ENCODE measurements at places on chromosomes 12 and 14. TPM values are rescaled to one million over a fixed set of nuclear protein-coding genes. Genes with fewer than 3 reads are reported as not detected.

DNA sequence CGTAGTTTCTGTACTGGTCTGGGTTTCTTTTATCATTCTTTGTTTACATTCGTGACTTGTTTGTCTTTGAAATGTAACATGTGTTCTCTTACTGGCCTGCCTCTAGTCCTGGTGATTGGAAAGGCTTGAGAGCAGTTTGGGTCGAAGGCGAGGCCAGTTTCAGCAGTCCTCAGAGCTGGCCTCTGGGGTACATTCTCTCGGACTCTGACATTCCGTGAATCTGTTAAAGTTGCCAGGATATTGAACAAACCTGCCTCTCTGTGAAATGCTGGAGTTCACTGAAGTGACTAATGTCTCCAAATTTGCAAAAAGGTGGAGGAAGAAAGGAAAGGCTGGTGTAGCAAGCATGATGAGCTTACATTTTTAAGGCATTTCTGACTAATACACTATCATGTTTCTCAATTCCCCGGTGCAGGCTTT is 1.5 kb downstream of the PLEKHA5 start:
- peak overlapping the region; percentile 98 for H3K4me3 ChIP-seq
- peak overlapping the region; percentile 82 for H3K27ac ChIP-seq
- DNase-seq = peak; percentile 6
- H3K36me3 ChIP-seq = peaks cover 15% of the 10 kb centered on the region

GRCh38 chr12:94297876-94298505 is 149.6 kb downstream of the PLXNC1 start:
- peaks cover 6% of the 10 kb centered on the region for H3K27me3 ChIP-seq
- H3K4me3 ChIP-seq = no peak overlapping the region
- H3K36me3 ChIP-seq = peaks cover 12% of the 10 kb centered on the region
- DNase-seq = no peak
- H3K4me1 ChIP-seq = peaks cover 40% of the 10 kb centered on the region
- no peak overlapping the region for H3K27ac ChIP-seq

DNA sequence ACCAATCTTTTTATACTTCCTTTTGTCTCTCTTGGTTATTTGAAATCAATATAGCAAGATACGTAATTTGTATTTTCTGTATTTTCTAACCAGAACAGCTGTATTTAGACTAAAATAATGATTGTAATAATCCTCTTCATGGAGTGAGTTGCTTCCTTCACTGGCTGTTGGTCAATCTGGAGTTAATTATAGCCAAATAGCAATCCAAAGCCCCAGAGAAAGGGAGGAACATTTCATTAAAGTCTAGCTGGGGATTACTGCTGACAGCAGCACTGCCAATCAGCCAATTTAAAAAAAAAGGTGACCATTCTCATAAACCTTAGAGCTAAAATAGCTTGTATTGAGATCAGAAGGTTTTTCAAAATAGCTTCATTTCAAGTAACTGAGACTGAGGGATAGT is 118.0 kb downstream of the TRHDE start:
- no peak for DNase-seq
- no peaks in the 10 kb centered on the region for H3K4me1 ChIP-seq
- H3K4me3 ChIP-seq = no peak overlapping the region
- H3K27me3 ChIP-seq = no peaks in the 10 kb centered on the region
- no peak overlapping the region for H3K27ac ChIP-seq
- H3K36me3 ChIP-seq = no peaks in the 10 kb centered on the region

- no peak overlapping the region for H3K4me3 ChIP-seq
- H3K27ac ChIP-seq = no peak overlapping the region
- no peaks in the 10 kb centered on the region for H3K36me3 ChIP-seq
- peaks cover 2% of the 10 kb centered on the region for H3K27me3 ChIP-seq
Measured at GRCh38 chr14:24921903-24922302, 128.0 kb downstream of the STXBP6 start.

DNA sequence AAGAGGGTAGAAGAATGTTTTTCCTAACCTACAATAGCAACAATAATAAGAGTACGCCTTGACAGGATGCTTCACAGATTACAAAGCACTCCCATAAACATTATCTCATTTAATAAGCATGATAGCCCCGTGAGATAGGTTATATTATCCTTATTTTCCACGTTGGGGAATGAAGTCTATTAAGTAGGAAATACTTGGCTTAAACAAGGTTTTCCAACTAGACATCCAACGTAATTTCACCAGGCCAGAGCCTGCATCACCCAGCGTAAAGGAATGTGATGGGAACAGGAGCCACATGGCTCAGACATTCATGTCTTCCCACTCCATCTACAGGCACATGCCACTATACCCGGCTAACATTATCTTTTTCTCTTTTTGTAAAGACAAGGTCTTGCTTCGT is 223.4 kb upstream of the AMIGO2 start:
- peaks cover 4% of the 10 kb centered on the region for H3K36me3 ChIP-seq
- no peak overlapping the region for H3K4me3 ChIP-seq
- DNase-seq = no peak
- H3K27ac ChIP-seq = no peak overlapping the region
- peaks cover 26% of the 10 kb centered on the region for H3K4me1 ChIP-seq
- peaks cover 3% of the 10 kb centered on the region for H3K27me3 ChIP-seq

The ESPL1 gene
- total RNA-seq = 11.8 TPM

The GPRC5A gene
- total RNA-seq = 3.4 TPM

All from endothelial cell (in vitro differentiated cells).